Heart right ventricle (tissue), 16 donors: ENCODE measurements at places on chromosomes 12 and 14. TPM values are rescaled to one million over a fixed set of nuclear protein-coding genes. Genes with fewer than 3 reads are reported as not detected.

CCND2 gene
- 226 TPM for total RNA-seq

OR4K14 gene
- total RNA-seq, result not detected

TIMELESS gene
- 1.8 TPM for total RNA-seq

GDF3 gene
- total RNA-seq, result not detected

SCN8A gene
- total RNA-seq, result 0.49 TPM

CCDC60 gene
- not detected for total RNA-seq

PRIMA1 gene
- total RNA-seq, result 4.4 TPM

BDKRB2 gene
- total RNA-seq, result 0.19 TPM

ARG2 gene
- total RNA-seq, result 1.1 TPM

SLC7A8 gene
- 5.9 TPM for total RNA-seq

COCH gene
- 2.9 TPM for total RNA-seq

BCL2L2 gene
- total RNA-seq, result 42.0 TPM

CRACR2A gene
- 10.4 TPM for total RNA-seq

IRAK3 gene
- 3.6 TPM for total RNA-seq

MGAT4C gene
- 1.6 TPM for total RNA-seq

SRGAP1 gene
- total RNA-seq, result 3.5 TPM

- DNase-seq, result no peak
Observed at GRCh38 chr14:92944976-92945375, 22.0 kb downstream of the CHGA start.

- no peak for DNase-seq
Observed at GRCh38 chr12:117365049-117365616, 3.7 kb upstream of the NOS1 start.

- no peak for DNase-seq
Observed at GRCh38 chr14:74301594-74302151, 1.1 kb downstream of the ABCD4 start.

DNA sequence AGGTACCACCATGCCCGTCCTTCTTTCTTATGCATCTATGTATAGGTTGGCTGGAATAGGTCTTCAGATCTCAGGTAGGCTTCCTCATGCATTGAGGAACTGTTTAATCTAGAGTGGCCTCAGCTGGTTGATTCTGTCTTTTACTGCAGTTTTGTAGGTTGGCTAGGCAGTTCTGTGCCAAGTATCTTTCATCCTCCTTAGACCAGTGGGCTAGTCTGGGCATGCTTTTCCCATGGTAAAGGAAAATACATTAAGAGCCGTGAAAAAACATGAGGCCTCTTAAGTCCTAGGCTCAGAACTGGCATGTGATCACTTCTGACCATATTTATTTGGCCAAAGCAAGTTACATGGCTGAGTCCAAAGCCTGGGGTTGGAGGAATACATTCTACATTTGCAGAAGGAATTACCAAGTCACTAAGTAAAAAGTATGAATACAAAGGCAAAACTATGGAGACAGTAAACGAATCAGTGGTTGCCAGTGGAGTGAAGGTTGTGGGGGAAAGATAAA, 137.3 kb downstream of the WIF1 start:
- no peak for DNase-seq

- DNase-seq, result no peak
Observed at GRCh38 chr12:112005419-112006395, 7.3 kb downstream of the TMEM116 start.

DNA sequence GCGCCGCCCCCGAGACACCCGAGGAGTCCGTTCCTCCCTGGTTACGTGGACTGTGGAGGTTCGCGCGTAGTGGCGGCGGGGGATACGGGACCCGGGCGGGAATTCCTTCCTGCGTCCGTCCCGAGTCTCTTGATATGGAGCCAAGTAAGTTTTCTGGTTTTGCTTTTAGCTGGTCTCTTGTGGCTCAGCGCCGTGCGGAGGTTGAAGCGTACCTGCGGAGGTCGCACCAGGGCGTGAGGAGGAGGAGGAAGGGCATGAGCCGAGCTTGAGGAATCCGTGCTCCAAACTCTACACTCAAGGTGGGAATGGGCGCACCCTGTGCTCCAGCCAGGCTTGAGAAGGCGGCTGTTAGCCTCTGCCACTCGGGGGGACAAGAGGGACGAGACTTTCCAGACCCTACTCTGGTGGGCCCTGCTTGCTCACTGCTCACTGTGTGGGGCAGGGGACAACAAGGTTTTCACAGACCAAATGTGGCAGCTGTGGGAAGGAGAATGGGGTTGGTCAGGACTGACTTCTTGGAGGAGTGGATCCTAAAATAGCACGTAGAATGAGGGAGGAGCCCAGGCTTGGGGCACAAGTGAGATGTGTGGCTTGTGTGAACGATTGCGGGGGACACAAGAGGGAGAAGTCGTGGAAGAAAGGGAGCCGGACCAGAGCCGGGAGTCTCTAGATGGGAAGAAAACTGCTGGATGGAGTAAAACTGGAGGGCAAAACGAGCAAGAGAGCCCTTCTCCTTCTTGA, 577 bp downstream of the ATG101 start:
- DNase-seq, result no peak

- no peak for DNase-seq
Observed at GRCh38 chr12:16564675-16565074, 41.3 kb downstream of the LMO3 start.

- no peak for DNase-seq
Observed at GRCh38 chr12:27077586-27077985, 4.8 kb downstream of the C12orf71 start.

GRCh38 chr12:105109465-105110212, 2.1 kb downstream of the WASHC4 start:
- DNase-seq, result no peak

DNA sequence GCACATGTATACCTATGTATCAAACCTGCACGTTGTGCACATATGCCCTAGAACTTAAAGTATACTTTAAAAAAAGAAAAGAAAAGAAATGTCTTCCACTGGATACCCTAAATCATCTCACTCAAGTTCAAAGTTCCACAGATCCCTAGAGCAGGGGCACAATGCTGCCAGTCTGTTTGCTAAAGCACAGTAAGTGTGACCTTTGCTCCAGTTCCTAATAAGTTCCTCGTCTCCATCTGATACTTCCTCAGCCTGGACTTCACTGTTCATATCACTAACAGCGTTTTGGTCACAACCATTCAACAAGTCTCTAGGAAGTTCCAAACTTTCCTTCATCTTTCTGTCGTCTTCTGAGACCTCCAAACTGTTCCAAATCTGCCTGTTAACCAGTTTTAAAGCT, 118.3 kb downstream of the BMP4 start:
- DNase-seq, result no peak

DNA sequence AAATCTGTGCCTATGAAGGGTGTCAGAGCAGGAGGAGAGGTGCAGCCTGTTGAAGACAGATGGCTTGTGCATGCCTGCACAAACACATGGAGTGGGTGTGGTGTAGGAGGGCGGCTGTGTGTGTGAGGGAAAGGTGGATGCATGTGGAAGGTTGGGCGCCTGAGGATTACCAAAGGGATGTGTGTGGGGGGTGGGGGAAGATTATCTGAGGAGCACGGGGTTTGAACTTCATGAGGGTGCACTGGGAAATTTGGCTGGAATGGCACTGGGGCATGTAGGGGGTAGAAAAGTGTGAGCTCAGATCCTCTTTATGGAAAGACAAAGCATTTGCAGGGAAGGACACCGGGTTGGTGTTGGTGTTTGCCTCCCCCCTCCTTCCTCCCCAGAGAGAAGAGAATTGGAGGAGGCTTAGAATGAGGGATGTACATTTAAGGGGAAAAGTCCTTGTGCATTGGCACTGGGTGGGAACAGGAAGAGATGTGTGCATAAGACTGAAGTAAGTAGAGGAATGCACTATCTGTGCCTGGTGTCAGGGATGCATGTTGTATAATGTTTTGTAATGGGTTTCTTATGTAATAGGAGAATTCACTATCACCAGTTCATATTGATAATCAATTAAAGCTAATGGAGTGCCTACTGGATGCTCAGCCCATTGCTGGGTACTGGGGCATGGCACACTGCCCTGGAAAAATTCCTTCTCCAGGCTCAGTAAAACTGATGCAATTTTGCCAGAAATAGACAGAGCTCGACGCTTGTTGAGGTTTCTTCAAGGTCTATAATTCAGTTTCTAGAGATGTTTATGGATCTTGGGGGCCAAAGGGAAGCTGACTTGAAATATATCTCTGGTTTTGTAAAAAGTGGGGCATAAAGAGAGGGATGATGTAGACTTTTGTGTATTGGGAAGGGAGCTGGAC, 3.0 kb downstream of the NTF3 start:
- no peak for DNase-seq

- peak; percentile 62 for DNase-seq
Observed at GRCh38 chr12:55829967-55830600, 697 bp upstream of the DNAJC14 start.

GRCh38 chr12:30687265-30687986, 8.2 kb downstream of the IPO8 start:
- DNase-seq, result no peak

DNA sequence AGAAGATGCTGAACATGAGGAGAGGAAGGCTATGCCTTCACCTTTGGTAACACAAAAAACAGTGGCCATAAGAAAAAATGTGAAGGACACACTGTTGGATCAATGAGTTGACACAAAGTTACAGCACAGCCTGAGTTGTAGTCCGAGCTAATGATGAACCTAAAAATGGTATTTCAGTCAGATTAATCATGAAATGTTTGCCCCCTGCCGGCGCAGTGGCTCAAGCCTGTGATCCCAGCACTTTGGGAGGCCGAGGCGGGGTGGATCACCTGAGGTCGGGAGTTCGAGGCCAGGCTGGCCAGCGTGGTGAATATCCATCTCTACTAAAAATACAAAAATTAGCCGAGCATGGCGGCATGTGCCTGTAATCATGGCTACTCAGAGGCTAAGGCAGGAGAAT, 1.3 kb upstream of the CAPRIN2 start:
- no peak for DNase-seq

GRCh38 chr12:11834931-11835330, 185.5 kb downstream of the ETV6 start:
- DNase-seq, result no peak

GRCh38 chr12:5203274-5203673, 159.6 kb downstream of the KCNA5 start:
- no peak for DNase-seq

GRCh38 chr14:89787525-89787924, 167.0 kb downstream of the EFCAB11 start:
- no peak for DNase-seq

DNA sequence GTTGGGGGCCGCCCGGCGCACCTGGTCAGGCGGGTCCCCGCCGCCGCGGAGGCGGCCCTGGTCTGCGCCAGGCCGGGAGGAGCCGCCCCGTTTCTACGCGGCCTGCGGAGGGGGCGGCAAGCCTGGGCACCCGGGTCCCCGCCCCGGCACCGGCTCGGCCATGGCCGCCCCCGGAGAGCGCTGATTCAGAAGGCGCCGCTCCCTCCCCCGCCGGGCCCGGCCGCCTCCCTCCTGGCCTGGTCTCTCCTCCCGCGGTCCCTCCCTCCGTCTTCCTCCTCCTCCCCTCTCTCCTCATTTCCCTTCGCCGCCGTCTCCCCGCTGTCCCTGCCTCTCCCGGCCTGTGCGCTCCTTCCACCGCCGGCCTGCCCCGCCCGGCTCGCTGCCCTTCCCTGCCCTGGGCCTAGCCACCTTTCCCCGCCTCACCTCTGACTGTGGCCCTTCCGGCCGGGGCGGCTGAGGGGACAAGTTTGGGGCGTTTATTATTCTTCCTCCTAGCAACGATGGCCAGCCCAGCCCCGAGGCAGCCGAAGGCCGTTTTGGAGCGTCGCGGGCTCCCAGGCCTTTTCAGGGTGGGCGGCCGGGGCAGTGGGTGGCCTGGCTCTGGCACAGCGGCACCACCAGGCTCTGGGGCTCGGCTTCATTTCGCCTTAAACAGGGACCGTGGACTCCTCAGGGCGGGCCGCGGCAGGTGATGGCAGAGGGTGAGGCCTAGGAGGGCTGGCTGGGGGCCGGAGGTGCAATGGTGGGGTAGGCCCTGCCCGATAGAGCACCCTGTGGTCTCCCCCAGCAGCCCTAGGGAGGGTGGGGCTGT, 768 bp downstream of the CEP170B start:
- peak; percentile 71 for DNase-seq

GRCh38 chr12:8698132-8698851, 501 bp downstream of the RIMKLB start:
- peak; percentile 58 for DNase-seq

- no peak for DNase-seq
Observed at GRCh38 chr14:50790589-50790988, 40.4 kb downstream of the NIN start.

- no peak for DNase-seq
Observed at GRCh38 chr14:74308695-74309094, 6.0 kb upstream of the ABCD4 start.

DNA sequence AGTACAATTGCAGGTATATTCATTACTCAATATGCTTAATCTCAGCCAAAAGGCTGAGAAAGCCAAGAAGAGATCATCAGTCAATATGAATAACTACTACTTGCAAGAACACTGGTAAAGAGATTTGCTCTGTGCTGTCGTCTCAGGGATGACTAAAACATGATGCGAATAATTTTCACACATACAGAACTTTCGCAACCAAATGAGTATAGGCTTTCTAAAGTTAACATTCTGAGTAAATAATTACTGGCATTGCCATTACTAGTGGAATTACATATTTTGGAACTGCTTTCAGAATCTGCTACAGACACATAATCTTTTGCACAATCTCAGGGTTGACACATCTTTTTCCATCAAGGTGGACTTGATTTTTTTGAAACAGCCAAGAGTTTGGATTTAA, 24.7 kb downstream of the NCKAP1L start:
- DNase-seq, result no peak

- no peak for DNase-seq
Observed at GRCh38 chr12:23342407-23342806, 607.1 kb downstream of the SOX5 start.

DNA sequence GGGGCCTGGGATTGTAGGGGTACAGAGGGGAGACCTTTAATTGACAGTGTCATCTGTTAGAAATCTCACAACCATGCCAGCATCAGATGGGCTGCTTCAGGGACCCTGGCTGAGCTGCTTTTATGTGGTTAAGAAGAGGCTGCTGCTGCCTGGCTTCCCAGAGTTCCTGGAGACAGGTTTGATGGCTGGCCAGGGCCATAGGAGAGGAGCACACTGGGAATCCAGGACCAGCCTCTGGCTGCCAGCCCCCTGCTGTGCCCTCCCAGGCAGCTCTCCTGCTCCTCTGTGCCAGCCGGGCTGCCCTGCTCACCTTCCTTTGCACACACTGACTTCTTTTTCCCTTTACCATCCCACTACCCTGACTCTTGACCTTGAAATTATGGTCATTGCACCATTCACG, 507 bp upstream of the KRT73 start:
- DNase-seq, result no peak

GRCh38 chr14:81801921-81802320, 268.3 kb upstream of the SEL1L start:
- no peak for DNase-seq

DNA sequence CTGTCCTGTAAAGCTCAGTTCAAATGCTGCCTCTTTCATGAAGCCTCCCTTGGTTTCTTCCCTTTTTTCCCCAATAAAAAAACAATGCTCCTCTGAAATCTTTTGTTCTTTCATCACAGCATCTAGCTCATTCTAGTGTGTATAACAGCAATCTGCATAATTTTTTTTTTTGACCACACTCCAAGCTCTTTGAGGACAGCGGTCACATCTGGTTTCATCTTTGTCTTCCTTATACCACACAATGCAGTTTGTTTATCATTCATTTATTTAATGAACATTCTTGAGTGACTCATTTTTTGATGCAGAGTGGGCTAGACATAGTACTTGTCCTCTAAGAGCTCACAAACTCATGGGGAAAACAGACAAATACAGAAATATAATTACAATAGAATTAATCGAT, 7.3 kb downstream of the GNG2 start:
- DNase-seq, result no peak
